ENCODE measurements at places on chromosomes 6 and 20.

DNA sequence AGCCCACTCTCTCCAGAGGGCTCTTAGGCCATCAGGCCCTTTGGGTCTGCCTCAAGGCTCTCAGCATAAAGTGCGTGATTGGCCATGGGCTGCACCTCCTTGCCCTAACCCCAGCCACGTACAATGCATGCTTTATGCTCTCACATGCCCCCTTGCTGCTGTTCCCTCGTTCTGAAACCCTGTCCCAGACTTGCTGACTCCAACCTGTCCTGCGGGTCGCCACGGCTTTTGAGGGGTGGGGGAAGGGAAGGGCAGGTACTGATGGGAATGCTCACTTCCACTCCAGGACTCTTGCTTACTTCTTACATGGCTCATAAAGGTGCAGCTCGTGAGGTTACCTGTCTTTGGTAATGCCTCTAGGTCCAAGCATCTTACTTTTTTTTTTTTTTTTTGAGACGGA, 6.0 kb downstream of the ARMC12 start:
- no peak for DNase-seq

DNA sequence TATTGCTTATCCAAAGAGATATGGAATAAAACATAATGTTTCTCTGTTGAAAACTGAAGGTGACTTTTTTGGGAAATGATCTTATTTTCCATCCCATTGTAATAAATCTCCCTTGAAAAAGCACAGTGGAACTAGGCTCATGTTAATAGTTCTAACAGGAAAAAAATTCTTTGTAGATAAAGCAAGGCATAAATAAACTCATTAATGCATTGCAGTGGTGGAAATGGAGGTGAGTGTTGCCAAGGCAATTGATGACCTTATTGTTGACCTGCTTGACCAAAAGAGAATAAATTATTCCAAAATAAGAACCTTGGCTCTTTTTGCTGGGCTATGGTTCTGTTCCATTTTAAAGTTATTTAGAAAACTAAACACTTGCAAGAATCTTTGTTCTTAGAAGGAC, 55.2 kb downstream of the TRMT11 start:
- no peak for DNase-seq

GRCh38 chr6:52846002-52846401, 5.4 kb upstream of the GSTA5 start:
- no peak for DNase-seq

DNA sequence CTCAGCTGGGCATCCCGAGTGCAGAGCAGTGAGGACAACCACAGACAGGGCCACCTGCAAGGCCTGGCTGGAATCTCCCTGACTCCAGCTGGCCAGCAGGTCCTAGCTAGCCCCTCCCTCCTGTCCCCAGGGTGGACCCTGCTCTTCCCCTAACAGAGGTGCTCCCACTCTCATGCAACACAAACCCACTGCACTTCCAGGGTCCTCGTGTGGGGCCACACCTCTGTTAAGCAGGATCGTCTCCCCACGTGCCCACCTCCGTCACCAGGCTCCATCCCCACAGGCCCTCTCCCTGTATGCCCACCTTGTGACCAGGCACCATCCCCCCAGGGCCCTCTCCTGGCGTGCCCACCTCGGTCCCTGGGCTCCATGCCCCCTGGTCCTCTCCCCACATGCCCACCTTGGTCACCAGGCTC, 17.3 kb downstream of the TAF4 start:
- DNase-seq, result no peak

DNA sequence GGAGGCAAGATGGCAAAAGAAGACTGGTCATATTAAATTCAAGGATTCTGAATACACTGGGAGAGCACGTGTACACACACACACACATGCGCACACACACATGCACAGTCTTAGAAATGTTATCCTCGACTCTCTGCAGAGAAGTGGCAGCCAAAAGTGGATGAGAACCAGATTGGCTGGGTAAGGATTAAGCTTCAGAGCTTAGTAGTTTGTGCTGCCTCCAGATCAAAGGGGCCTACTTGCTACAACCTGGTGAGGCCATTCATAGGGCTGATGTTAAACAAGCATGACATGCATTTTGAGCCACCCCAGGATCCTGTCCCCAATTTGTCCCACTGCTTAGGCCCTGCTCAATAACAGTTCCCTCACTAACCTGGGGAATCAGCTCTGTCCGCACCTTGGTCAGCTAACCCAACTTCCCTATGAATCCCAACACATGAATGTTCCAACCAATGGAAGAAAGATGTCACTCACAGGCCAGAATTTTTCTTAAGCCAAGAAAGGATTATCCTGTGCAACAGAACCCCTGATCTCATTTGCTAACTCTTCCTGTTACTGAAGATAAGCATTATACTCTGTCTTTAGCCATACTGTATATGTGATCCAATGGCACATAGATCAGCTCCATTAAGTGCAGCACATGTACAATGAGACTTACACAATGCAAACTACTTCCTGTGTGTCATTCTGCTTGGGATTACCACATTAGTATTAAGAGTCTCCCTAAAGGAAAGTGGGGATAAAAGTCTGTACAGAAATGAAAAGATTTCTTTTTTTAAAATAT, 31.0 kb downstream of the TOMM6 start:
- no peak for DNase-seq

DNA sequence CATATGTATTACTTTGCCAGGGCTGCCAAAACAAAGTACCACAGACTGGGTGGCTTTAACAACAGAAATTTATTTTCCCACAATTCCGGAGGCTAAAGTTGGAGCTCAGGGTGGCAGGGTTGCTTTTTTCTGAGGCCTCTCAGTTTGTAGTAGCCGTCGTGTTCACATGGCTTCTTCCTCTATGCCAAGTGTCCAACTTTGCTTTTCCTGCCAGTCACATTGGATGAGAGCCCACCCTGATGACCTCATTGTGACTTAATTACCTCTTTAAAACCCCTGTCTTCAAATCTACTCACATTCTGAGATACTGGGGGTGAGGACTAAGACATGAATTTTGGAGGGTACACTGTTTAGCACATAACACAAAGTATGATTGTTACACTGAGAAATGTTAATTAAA, 9.9 kb upstream of the ECT2L start:
- DNase-seq, result no peak

DNA sequence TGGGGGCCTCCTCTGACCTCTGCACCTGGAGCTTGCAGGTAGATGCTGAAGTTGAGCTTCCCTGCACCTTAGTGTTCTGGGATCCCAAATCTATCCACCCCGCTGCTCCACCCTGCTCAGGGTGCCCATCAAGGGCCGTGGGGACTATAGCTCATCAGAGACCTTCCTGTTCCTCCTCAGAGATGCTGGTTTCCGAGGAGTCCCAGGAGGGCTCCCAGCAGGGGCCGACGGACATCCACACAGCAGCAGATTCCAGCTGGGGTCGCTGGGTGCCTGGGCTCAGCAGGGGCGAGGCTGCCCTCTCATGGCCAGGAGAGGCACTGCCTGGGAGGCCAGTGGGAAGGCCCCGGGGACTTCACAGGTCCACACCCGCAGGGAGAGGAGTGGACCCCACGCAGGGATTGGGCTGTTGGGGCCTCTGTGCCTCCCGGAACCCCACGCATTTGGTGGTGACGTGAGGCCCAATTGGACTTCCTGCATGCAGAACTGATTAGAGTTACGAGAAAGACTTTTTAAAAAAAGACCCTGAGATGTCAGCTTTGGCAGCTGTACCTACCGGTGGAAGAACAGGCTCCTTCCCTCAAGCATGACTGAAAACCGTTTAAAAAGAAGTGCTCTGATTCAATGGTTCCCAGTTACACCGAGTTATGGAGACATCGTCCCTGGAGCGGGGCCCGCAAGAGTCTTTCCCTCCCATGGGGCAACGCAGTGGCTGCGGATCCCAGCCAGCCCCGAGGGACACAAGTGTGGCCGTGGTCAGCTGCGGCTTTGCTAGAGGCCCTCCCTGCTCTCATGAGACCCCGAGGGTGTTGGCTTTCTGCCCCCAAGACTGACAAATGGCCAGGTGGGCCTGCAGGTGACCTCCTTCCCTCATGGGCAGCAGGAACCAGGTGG, 25.3 kb upstream of the SLCO4A1 start:
- peak; percentile 84 for DNase-seq

GRCh38 chr6:81237226-81237625, 515.3 kb downstream of the TENT5A start:
- no peak for DNase-seq

DNA sequence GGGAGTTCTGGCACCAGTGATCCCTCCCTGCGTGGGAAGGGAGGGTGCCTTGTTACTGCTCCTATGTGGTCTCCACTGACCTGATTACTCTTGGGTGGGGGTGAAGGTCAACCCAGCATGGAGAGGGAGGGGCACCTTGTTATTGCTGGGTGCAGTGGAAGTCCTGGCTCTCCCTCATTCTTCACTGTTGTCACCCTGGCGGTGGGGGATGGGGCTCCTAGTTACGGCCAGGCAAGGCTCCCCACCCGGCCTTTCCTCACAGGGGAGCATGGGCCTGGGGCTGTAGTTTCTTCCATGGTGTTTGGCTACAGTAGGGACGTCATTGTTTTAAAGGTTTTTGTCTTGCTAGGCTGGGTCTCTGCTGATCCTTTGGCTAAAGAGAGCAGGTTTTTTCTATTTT, 40.8 kb downstream of the PACSIN1 start:
- no peak for DNase-seq

DNA sequence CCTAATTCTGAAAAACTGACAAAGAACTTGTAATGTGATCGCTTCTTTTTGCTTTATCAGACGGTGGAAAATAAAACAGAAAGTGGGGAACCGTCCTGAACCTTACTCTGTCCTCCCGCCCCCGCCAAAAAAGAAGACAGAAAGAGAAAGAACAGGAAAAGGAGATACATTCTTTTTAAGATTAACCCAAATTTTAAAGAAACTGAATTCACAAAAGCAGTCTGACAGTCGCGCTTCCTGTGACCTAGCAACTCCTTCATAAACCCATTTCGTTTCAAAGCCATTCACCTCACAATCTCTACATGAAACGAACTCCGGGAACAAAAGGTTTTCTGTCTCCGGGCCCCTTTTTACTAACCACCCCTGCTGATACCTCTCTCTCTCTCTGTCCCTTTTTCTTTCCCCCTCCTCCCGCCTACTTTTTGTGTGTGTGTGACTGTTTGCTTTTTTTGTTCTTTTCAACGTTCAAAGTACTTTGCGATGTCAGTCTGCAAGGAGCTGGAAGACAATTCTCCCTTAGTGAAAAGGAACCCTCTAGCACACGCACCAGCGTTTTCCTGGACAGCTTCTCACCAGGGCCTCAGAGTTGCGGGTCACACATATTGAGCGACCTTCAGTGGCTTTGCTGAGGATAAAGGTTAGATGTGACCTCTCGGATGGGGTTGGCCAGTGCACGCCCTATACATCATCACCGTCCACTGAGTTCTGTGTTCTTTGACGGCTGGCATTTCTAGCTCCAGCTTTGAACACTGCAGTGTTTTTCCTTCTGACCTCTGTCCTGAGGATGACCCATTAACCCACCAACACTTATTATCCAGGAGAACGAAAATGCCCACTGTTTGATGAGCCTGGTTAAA, 530 bp upstream of the NEDD9 start:
- DNase-seq, result no peak

DNA sequence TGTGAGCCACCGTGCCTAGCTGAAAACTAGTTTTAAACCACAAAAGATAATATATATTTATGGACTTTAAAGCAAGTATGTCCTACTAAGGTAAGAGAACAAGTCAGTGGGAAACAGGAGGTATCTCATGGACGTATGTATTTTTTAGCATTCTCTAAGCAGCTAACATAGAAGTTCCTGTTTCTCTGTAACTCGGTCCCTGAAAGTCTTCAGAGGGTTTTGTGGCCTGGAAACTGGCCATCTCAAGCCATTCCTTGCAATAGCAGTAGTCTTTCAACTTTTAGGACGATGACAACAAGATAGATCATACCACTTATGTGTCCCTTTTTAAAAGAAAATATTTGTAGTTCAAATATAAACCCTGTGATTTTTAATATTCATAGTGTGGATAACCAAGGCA, 95.6 kb upstream of the RALGAPA2 start:
- peak; percentile 51 for DNase-seq

- DNase-seq, result no peak
These were observed 9.8 kb upstream of the AKAP7 start for GRCh38 chr6:131125431-131125830.

- DNase-seq, result no peak
These were observed 157.2 kb upstream of the CARMIL1 start for GRCh38 chr6:25122001-25122400.

GRCh38 chr6:130152908-130153510, 69.7 kb downstream of the SAMD3 start:
- no peak for DNase-seq

GRCh38 chr6:113304116-113304515, 553.0 kb upstream of the MARCKS start:
- no peak for DNase-seq

DNA sequence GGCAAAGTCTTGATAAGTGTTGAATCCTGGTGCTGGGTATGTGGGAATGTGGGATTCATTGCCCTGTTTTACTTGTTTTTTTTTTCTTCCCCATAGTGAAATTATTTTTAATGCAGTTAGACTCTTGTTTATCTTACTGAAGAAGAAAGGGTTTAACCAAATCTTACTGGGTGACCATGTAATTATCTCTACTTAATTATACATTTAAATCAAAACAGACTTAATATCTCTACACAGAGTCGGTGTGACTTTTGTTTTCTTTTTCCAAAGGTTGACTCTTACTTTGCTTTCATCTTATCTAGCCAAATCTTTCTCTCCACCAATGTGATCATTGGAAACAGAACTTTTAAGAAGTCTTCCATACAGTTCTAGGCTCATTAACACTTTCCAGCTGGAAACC, 67.7 kb upstream of the DYNLRB1 start:
- DNase-seq, result no peak

DNA sequence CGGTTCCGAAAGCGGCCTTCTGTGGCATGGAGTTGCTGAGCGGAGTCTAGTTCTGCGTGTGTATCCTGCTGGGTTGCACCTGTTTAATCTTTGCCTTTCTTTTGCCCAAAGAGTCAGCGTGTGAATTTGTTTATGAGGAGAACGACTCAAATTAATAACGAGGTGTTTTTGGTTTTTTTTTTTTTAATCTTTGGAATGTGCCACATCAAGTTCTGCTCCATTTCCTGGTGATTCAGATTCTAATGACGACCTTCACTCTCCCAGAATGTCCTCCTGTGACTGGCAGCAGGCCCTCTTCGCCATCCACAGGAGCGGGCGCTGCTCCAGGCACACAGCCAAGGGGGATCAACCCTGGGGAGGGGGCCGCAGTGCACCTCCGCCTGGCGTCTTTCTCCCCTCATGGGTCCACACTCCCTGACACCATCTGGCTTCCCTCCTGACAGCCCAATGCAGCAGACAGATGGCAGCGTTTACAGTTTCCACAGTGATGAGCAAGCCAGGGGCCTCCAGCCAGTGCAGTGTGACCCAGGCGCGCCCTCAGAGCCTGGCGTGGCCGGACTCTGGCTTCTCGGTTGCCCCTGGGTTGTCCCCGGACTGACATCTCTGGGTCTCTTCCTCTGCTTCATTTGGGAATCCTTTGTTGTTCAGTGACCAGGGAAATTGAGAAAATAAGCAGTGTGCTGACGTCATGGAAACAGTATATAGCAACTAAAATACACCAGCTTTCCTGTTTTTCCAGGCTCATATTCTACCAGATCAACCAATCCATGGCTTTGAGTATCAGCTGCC, 27.5 kb upstream of the AFDN start:
- no peak for DNase-seq

- DNase-seq, result no peak
These were observed 9.5 kb upstream of the TP53RK start for GRCh38 chr20:46698788-46699187.

GRCh38 chr6:31813465-31813849, 1.6 kb downstream of the HSPA1L start:
- no peak for DNase-seq

All from KBM-7 (cell line).